ENCODE measurements at places on chromosomes 2 and 18.

GRCh38 chr2:127072396-127072795, 34.6 kb downstream of the BIN1 start:
- no peak for DNase-seq

DNA sequence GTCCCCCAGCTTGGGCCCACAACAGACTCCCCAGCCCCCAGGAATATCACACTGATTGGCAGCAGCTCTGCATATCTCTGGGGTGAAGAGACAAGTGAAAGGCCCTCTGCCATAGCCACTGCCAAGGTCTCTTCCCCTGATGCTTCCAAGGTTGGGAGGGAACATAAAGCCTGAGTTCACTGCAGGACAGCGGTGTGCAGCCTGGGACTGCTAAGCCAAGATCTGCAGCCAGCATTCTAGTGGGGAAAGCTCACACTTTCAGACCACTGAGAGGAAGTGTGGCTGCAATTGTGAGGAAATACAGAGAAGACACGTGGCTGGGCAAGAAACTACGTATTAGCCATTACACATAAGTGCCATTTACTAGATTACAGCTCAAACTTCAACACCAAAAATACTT, 100.7 kb downstream of the MAIP1 start:
- DNase-seq: no peak

DNA sequence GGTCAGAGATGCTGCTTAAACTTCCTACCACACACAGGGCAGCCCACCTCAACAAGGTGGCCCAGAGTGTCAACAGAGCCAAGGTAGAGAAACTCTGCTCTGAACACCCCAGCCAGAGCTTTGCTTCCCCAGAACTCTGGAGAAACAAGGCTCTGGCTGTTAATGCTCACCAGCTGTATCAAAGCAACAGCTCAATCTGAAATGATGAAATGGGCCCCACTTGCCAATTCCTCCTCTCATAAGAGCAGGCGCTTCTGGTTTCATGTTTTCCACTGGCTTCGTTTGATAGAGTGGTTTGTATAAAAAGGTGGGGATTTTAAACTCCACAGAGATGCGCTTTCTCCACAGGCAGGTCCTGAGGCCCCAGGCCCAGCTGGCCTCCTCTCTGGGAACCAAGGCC, 60.9 kb upstream of the TFCP2L1 start:
- DNase-seq: no peak

DNA sequence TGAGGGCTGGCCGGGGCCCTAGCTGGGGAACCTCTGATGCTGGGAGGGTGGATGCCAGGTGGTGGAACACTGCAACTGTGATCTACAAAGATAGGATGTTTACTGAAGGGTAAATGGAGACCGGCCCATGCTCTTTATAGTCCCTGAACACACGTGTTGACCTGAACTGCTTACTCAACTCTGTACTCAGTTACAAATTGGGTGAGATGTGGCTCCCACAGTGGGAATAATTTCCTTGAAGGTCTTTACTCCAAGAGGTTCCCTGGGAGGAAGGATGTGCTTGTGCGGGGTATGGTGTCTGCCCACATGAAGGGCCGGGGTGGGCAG, 254.1 kb downstream of the PRKCE start:
- DNase-seq: no peak

GRCh38 chr2:235553291-235553690, 59.4 kb downstream of the AGAP1 start:
- no peak for DNase-seq

DNA sequence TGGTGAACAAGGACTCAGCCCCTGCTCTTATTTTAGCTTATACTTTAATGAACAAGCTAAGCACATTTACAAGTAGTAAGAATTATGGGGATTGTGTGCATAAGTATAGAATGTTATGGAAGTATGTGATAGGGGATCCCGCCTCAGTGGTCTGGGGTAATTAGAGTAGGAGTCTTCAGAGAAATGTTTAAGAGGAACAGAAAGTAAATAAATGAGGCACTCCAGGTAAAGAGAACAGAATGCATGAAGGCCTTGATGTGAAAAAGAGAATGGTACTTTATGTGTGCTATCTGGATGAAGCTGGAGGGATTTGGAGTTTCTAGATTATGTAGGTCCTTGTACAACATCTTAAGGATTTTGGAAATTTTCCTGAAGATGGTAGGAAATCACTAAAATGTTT, 76.6 kb downstream of the BMPR2 start:
- DNase-seq: no peak

DNA sequence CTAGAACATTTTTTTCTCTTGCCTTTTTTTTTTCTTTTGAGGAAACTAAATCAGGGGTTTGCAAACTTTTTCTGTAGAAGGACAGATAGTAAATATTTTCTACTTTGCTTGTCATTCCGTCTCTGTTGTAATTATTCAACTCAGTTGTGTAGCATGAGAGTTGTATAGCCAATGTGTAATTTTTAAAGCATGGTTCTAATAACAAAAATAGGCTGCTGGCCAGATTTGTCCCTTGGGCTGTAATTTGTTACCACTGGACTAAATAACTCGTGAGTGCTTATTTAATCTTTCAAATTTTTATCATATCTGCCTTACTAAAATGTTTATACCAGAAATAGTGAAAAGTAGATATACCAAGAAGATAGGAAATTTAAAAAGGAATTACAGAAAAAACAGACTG, 43.0 kb downstream of the CCDC148 start:
- no peak for DNase-seq

Measured in activated CD4-positive, alpha-beta T cell treated with anti-CD3 and anti-CD28 coated beads for 24 hours (primary cell).